ENCODE measurements at places on chromosomes 5 and 9.
A peak's percentile ranks its signal among the peaks of the same experiment; 100 is the strongest.

DNA sequence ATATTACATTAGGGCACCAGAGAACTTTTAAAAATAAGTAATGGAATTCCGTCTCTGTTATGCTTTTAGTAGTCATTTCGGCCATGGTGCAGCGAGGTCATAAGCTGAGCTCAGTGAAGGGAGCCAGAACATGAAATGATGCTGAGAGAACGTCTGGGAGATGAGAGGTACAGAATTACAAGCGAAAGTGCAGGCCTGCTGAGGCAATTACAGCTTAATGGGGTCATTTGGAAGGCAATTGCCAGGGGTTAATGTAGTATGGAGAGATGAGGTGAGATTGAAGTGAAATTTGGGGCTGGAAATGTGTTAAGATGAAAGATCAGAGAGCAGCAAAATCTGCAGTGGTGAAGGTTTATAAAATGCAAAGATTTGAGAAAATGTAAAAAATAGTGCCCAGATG lies 96.5 kb downstream of the PBX3 start:
- DNase-seq: no peak

GRCh38 chr5:126794157-126794828 lies 17.4 kb downstream of the LMNB1 start:
- no peak for DNase-seq

DNA sequence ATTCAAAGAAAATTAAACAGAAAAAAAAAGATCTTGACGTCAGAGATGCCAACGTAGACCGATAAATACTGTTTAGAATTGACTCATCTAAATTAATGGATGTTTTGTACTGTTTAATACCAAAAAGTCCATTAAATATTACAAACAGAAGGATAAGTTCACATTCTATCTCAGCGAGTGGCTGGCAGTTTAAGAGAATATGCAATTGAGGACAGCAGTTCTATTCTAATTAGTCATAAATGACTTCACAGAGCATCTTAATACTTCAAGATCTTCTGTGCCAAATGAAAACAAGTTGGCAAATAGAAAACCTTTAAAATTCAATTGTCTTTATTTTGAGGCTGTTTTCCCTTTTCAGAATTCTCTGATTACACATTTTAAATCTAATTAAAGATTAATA lies 326.6 kb upstream of the NREP start:
- no peak for DNase-seq

GRCh38 chr9:35660966-35661415 lies 2.9 kb downstream of the CCDC107 start:
- peak; percentile 9 for DNase-seq

DNA sequence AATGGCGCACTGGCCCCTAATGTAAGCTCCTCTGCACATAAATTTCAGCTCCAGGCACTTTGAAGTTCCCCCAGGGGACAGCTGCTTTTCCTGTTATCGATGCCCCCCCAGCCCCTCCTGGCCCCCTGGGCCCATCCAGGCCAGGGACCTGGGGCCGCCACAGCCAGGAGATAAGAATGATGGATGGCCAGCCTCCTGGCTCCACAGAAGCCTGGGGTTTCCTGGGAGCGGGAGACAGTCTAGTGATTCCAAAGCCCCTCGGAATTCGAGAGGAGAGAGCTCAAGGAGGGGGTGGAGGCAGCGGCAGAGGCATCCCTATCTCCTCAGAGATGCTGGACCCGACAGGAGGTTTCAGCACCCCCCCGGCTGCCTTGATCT lies 98.4 kb upstream of the HAND1 start:
- DNase-seq: no peak

- DNase-seq: no peak
These were observed 474.0 kb upstream of the ACTBL2 start for GRCh38 chr5:57956636-57957035.
